ENCODE measurements at places on chromosomes 13 and 19.

- DNase-seq = no peak
These were observed 36.5 kb downstream of the CLEC17A start for GRCh38 chr19:14619404-14619803.

- no peak for DNase-seq
These were observed 3.0 kb downstream of the LGALS4 start for GRCh38 chr19:38809592-38810252.

DNA sequence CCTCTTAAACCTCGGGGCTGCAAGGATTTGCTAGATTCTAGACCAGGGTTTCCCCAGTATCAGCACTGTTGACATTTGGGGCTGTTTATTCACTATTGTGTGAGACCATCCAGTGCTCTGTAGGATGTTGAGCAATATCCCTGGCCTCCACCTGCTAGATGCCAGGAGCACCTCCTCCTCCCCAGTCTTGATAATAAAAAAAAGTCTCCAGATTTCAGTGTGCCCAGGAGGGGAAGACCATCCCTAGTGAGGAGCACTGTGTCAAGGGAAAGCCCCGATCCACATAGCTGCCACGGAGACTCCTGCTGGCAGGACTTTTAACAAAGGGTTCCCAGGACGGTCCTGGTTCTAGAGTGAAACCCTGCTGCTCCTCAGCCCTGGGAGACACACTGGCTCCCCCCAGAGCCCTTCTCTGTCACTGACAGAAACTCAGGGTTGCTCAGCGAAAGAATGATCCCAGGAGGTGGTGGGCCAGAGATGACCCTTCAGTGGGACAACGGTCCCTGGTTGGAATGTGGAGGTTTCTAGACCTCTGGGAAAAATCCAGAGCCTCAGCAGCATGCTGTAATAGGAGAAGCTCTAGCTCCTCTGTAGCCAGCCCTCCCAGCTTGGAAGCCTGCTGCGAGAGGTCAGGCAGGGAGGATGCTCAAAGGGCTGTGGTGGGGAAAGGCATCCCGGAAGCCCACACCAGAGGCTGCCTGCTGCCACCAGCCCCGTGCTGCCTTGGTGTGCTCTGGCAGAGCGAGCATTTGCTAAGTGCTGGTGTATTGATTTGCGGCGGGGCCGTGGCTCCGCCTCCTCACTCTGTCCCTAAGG lies 20.3 kb downstream of the LYL1 start:
- peak; percentile 23 for DNase-seq

- DNase-seq = no peak
These were observed 17.0 kb downstream of the RBM26 start for GRCh38 chr13:79389026-79389425.

DNA sequence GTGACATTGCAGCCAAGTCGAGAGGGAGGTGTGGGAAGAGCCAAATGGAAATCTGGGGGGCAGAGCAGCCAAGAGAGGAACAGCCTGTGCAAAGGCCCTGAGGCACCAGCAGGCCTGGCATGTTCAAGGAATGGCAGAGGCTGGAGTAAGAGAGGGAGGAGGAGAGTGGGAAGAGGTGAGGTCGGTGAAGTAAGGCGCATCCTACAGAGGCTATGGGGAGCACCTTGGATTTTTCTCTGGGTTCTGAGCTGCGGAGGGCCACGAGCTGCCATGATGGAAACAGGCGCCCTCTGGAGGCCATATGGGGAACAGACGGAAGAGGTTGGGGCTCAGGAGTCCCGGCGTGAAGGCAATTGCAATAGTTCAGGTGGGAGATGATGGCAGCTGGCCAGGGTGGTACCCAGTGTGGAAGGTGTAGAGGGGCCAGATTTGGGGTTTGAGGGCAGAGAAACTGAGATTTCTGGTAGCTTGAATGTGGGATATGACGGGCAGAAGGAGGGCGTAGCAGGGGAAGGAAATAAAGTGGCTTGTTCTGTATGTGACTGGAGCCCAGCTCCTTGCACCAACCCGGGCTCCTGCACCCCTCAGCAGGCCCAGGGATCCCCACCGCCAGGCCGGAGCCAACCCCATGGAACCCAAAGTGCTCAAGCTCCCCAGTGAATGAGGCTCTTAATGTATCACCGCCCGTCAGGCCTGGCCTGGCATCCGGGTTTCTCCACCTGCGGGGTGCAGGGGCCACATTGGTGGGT lies 20.5 kb upstream of the STRN4 start:
- peak; percentile 26 for DNase-seq

GRCh38 chr13:60893801-60894200 lies 496.8 kb downstream of the TDRD3 start:
- DNase-seq = no peak

DNA sequence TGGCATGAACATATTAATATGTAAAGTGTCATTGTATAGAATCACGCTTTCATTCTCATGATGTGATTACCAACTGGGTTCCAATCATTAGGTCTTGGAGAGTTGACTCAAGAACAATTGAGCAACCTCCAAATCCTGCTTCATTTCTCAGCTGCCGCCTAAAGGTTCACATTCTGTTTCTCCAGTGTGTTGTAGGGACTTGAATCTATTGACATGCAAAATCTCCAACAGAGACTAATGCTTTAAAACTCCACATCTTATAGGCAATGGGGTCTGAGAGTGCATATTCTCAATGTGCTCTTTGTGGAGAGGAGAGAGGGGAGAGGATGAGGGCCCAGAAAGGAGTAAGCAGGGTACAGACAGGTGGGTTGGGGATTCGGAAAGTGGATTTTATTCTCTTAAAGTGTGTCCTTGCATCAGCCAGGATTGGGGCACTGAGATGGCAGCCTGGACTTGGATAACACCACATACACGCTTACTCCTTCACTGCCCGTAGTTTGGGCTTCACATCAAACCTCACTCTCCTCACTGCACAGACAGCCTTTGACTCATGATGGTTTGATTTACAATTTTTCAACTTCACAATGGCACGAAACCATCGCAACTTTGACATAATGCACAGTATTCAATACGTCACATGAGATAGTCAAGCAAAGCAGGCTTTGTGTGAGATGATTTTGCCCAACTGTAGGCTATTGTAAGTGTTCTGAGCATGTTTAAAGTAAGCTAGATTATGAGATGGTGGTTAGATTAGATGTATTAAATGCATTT lies 241.3 kb upstream of the IRS2 start:
- no peak for DNase-seq

GRCh38 chr13:99199541-99200431 lies 868 bp upstream of the UBAC2 start:
- no peak for DNase-seq

DNA sequence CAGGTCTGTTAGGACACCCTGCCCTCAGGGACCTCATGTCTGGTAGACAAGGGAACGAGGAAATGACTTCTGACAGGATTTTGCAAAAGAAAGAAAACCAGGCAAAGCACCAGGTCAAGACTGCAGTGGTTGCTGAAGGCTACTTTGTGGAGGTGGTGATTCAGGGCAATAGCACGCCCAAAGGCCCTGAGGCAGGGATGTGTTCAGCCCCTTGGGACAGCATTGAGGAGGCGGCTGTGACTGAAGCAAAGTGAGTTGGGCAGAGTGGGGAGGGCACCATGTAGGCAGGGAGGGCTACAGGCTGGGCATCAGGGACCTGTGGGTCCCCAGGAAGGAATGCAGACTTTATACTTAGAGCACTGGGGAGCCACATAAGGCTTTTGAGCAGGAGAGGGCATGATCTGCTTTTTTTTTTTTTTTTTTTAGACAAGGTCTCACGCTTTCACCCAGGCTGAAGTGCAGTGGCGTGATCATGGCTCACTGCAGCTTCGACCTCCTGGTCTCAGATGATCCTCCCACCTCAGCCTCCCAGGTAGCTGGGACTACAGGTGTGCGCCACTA lies 10.8 kb upstream of the HOMER3 start:
- DNase-seq = no peak

DNA sequence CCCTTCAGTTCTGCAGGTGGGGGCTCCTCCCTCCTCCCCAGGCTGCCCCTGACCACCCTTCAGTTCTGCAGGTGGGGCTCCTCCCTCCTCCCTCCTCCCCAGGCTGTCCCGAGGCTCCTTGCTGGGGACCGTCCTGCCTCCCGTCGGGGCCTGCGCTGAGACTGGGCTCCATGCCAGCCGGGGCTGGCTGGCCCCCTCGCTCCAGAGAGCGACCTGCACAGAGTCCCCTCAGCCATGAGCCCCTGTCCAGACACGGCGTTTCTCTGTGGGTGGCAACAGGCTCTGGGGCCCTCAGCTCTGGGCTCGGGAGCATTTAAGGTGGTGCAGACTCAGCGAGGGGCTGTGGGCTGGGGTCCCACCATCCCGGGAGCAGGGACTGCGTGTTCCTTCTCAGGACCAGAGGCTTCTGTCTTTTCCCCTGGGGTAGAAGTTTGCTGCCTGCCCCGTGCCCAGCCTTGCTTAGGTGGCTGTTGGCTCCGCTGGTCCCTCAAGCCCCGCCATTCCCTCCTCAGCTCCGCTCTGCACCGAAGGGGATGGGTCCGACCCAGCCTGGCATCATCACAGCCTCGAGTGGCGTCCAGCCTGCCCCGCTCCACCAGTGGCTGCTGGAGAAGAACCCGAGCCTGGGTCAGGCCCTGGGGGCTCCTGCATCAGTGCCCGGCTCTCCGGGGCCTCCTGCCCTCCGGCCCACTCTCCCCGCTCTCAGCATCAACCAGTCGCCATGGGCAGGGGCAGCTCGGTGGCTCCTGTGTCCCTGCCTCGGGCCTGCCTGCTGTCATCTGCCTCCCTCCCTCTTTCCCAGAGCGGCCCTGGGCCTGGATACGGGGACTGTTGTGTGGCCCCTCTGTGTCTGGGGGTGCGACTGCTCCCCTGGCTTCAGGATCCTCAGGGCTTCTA lies 27.6 kb downstream of the CSNK1G2 start:
- DNase-seq = no peak

DNA sequence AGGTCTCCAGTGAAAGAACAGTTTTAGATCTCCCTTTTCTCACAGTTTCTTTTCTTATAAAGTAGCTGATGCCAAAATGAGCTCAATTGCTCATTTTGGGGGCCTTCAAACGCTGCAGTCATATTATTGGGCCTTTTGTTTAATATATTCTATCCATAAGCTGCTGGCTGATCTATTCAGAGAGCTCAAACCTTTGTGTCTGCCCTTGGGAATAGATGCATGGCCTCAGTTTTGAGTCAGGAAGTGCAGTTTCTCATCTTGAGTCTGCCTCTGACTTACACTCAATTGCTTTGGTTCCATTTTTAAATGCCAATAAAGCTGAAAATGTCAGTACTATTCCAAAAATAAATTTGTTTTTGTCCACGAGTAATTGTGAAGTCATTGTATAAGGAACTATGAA lies 468.9 kb downstream of the KLF12 start:
- DNase-seq = no peak

GRCh38 chr19:7678971-7679751 lies 1.5 kb upstream of the TRAPPC5 start:
- no peak for DNase-seq

- DNase-seq = no peak
These were observed 20.9 kb upstream of the PLAUR start for GRCh38 chr19:43690890-43691289.

DNA sequence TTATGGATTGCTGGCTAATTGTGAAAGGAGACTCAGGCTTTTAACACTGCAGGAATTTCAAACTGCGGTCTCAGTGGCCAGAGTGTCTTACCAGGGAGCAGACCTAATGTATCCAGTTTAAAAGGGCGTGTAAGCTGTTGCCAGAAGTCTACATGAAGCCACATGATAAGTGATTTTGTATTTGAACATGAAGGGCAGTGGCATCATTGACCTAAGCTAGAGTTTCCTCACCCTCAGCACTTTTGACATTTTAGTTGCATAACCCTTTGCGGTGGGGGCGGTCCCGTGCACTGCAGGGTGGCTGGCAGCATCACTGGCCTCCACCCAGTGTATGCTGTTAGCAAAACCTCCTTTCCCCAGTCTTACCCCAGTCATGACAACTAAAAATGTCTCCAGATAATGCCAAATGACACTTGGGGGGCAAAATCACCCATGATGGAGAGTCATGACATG lies 23.7 kb upstream of the GPR18 start:
- no peak for DNase-seq

DNA sequence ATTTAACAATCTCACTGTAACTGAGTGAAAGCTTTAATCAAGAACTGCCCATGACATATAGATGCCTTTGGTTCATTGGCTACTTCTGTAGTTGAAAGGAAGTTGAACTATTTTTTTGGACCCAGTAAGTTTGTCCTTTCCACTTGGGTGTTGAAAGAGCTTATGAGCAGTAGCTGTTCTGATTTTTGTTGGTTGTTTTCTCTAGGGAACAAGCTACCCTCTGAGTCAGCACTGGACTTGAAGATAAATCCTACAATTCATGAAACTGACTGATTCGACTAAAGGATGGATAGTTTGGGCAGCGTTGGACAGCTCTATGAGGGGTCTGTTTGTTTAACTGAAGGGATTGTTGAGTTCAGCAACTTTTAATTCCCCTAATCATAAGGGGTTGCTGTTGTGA lies 101.0 kb downstream of the PAN3 start:
- DNase-seq = no peak

- DNase-seq = no peak
These were observed 52.0 kb downstream of the KLF2 start for GRCh38 chr19:16376649-16377048.

DNA sequence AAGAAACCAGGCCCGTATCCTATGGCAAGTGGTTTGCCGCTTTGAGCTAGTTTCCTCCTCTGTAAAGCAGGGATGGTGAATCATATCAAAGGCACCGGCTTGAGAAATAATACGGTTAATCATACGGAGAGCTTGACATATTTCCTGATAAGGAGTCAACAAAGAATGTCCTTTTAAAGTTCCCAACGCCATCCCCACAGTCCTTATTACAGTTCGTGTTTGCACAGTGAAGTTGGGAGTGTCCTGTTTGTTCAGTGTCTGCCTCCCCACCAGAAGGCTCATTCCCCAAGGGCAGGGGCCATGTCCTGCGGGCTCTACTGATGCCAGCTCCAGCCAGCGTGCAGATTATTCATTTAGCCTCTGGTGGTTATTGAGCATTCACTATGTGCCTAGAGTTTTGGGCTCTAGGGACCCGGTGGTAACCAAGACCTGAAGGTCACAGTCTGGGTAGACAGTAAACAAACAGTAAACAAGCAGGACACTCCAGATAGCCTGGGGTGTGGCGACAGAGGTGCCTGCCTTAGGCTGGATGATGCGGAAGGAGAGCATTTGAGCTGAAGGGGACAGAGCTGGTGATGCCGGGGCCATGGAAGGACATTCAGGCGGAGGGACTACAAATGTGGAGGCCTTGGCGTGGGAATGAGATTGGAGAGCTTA lies 6.3 kb downstream of the GRAMD1A start:
- no peak for DNase-seq

DNA sequence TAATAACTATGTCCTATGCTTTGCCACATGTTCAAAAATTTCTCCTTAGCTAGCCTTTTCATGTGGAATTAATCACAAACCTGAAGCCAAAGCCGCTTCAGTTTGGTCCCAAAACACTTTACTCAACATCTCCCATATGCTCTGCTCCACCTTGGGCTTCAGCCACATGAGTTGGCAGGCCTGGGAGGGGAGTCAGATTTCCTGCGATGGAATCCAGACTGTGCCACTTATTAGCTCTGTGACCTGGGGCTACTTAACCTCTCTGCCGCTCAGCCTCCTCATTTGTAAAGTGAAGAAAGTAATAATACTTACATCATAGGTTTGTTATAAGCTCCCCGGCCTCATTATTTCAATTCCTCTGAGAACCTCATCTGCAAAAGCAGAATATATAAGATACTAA lies 272.0 kb downstream of the LMO7 start:
- no peak for DNase-seq

- no peak for DNase-seq
These were observed 338.5 kb upstream of the SPRY2 start for GRCh38 chr13:80679423-80679822.

Data from NCI-H2029 treated with DMSO at 0.1 percent for 48 hours (cell line).